ENCODE measurements at places on chromosomes 7 and 10.
A peak's percentile ranks its signal among the peaks of the same experiment; 100 is the strongest.

- no peak for DNase-seq
Measured at GRCh38 chr10:79025199-79025832, 43.5 kb upstream of the ZMIZ1 start.

DNA sequence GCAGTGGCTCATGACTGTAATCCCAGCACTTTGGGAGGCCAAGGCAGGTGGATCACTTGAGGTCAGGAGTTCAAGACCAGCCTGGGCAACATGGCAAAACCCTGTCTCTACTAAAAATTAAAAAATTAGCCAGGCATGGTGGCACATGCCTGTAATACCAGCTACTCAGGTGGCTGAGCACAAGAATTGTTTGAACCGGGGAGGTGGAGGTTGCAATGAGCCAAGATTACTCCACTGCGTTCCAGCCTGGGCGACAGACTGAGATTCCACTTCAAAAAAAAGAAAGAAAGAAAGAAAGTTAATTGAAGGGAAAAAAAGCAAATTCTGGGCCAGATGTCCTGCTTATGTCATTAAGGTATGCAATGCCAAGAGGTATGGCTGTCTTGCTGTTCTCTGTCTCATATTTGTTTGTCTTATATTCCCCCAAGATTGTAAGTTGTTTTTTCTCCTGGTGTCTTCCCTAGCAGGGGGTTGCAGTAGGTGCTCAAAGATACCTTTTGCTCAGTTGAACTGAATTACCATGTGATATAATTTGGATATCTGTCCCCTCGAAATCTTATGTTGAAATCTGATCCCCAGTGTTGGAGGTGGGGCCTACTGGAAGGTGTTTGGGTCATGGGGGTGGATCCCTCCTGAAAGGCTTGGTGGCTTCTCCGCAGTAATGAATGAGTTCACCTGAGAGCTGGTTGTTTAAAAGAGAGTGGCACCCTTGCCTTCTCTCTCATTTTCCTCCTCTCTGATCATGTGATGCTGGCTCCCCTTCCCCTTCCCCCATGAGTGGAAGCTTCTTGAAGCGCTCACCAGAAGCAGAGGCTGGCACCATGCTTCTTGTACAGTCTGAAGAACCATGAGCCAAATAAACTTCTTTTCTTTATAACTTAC lies 60.9 kb downstream of the MYOF start:
- no peak for DNase-seq

- DNase-seq = no peak
Measured at GRCh38 chr7:158973941-158974785, 117.8 kb downstream of the DYNC2I1 start.

DNA sequence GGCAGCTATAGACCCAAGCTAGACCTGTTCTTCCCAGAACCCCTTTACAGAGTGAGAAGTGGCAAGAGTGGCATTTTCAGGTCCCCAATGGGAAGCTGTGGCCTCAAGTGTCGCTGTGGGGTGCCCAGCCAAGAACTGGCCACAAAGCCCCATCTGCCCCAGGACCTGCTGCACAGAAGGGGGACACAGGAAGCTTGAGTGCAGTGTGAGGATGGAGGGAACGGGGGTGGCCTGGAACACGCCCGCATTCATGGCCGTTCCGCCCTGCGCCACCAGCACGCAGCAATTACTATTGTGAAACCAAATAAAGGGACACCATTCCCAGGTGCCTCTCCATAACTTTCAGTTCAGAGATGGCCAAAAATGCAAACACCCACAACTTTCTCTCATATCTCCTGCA lies 237.6 kb upstream of the TCERG1L start:
- no peak for DNase-seq

DNA sequence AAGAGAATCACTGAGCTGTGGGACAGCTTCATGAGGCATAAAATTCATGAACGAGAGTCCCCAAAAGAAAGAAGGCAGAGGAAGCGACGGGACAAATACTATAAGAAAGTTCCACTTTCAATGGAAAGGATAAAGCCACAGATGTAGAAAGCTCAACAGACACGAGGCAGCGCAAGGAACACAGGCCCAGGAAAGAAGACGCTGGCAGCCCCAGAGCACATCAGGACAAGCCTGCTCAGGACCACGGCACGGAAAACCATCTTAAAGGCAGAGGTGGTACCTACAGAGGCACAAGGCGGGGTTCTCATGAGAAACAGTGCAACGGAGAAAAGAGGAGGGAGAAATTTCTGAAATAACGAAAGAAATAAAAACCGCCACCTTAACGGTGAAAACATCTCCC lies 273.4 kb downstream of the MAD1L1 start:
- DNase-seq = no peak

DNA sequence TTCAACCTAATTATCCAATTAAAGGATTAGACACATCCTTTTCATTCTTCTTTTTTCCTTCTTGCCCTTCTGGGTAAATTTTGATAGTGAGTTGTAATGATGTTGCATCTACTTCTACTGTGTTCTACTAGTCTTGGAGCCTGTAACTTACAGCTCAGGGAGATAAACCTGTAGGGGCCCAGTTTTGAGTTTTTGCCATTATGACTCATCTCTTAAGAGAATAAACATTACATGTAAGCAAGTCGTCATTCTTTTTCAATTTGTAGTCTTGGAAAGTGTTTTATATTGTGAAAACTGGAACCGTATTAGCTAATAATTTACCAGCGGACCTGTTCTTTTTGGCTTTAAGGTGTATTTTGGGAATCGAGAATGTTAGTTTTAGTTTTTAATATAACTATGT lies 89.7 kb upstream of the RPA3 start:
- DNase-seq = peak; percentile 26

- no peak for DNase-seq
Measured at GRCh38 chr10:18501198-18501597, 150.2 kb downstream of the NSUN6 start.

GRCh38 chr7:134179036-134180011 lies 52.2 kb downstream of the LRGUK start:
- DNase-seq = no peak

DNA sequence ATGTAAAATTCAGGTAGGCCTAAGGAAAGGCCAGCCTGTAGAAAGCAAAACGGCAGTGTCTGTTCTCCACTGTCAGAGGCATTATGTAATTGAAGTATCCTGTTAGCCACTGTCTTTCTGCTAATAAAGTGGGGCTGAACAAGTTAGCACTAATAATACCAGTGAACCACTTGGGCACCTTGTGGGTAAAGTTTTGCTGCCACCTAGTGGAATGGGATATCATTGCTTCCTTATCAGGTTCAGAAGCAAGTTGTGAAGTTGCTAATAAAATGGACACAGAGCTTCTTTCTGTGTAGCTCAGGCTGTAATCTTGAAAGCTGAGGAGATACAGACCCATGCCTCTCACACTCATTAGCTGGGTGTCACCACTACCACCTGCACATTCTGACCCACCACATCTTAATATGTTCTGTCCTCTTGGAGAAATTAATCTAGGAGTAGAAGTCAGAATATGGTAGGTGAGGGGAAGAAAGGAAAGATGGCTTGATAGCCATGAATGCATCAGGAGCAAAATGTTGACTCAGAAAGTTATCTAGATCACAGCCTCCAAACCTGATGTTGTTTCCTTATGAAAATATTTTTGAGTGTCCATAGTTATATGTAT lies 175.1 kb downstream of the SEPTIN7 start:
- DNase-seq = peak; percentile 86

DNA sequence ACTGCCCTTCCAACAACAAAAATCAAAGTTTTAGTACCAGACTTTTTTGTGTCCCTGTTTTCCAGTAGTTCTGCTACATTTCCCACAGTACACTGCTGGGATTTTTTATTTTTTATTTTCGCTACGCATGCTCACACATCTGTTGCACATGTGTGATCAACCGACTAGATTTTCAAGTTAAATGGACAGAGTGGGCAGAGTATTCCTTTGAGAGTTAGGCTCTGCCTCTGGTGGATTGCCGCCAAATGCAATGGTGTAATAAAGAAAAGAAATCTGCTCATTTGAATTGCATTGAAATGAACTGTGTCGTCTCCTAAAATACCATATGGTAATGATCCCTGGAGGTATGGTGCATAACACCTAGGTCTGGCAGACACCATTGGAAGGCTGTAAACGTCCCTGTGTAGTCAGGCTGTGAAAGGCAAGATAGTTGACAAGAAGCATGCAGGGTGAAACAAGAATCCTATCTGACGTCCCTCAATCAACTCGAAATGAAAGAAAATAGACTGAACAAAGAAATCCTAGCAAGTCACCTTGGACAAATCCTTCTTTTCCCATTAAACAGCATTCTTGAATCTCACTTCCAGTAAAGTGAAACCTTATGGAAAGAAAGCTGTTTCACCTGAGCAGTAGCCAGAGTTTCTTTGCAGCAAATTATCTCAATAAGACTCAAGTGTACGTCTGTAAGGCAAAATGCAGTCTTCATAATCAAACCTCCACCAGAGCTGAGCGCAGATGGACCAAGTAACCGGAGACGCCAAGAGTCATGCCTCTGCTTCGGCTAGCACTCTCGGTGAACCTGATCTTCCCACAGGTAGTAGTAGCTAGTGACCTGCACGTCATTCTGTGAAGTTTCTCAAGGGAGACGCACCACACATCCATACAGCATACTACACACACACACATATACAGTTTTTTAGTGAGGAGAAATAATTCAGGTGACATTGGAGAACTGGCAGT lies 357.3 kb downstream of the CRPPA start:
- DNase-seq = no peak

DNA sequence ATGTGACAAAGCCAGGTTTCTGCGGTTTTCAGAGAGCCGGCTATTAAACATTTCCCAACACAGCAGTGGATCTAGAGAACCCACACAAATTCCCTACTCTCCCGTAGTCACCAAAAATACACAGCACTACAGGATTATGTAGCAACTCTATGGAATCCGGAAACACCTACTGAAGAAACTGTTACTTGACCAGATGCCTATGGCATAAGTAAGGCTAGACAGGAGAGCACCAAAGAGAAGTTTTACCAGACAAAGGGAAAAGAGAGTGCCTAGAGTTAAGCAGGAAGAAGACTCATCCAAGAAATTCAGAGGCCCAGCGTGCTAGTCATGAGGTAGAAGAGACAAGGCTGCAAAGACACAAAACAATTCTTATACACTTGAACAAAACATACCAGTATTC lies 321.1 kb downstream of the PARD3 start:
- no peak for DNase-seq

- no peak for DNase-seq
Measured at GRCh38 chr7:70637726-70638125, 494.2 kb upstream of the GALNT17 start.

DNA sequence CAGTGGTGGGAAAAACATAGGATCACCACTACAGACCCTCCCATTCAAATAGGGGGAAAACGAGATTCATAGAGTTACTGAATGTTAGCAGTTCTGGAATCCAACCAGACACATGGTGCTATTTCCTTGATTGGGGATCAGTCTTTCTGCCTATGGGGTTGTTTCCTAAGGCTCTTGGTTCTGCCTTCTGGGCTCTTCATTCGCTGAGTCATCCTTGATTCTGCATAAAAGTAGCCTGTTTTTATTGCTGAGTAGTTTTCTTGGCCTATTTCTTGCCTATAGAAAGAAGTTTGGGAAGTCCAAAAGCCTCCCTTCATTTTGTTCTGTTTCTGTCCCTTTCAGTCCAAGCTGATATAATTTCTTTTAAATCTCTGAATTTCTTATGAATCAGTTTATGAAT lies 99.3 kb upstream of the OIT3 start:
- no peak for DNase-seq

DNA sequence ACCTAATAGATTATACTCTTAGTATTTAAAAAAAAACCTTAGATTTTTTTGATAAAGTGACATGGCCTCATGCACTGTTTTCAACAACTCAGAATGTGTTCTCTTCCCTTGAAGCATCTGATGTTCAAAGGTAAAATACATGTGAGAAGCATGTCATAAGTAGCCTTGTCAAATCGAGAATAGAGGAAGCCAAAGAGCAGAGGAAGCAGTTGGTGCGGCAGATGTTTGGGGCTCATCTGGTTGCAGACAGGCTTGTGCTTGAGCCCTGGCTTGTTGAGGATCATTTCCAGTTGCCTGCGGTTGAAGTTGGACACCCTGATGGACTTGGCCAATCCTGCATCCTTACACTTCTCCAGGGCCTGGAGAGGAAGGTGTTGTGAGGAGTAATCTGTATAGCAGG lies 59.2 kb downstream of the AKR1E2 start:
- no peak for DNase-seq

DNA sequence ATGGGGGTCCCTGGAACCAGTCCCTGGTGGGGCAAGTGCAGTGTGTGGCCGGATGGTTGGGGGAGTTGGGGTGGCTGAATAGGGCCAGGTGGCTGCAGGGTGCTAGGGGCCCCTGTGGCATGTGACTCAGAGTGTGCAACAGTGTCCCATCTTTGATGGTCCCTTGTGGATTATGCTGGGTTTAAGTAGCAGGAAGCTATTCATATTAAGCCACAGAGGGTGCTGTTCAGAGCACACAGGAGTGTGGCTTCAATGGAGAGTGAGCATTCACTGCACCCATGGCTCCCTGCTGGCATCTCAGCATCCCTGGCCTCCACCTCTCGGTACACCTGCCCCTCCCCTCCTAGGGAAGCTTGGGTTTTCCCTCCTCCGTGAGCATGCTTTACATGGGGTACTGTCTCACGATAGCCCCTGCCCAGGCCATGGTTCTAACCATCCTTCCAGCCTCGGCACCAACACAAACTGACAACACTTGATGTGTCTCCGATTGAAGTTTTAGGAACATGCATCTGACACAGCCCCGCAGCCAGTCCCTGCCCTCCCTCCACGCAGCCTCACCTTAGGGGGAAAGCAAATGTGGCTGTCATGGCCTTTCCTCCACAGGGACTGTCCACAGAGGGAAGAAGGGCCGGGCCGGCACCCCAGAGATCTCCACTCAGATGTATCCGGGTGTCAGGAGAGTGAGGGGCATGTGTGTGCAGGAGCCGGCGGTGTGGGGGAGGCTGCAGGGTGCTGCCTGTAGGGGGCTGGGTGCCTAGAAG lies 30.4 kb upstream of the PPIF start:
- DNase-seq = no peak

DNA sequence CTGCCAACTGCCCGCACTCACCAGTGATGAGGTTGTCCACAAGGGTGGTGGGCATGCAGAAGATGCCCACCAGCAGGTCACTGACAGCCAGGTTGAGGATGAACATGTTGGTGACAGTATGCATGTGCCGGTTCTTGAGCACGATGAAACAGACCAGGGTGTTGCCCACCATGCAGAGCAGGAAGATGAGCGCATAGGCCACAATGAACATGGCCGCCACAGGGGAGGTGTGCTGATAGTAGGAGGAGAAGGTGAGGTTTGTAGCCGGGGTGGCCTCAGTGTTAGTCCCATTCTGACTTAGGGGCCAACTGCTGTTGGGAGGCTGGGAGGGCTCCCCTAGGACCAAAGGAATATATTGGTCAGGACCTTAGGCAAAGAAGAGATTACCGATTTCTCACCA lies 17.7 kb downstream of the NPFFR1 start:
- DNase-seq = no peak

- DNase-seq = no peak
Measured at GRCh38 chr10:101968940-101969321, 87.0 kb downstream of the ARMH3 start.

DNA sequence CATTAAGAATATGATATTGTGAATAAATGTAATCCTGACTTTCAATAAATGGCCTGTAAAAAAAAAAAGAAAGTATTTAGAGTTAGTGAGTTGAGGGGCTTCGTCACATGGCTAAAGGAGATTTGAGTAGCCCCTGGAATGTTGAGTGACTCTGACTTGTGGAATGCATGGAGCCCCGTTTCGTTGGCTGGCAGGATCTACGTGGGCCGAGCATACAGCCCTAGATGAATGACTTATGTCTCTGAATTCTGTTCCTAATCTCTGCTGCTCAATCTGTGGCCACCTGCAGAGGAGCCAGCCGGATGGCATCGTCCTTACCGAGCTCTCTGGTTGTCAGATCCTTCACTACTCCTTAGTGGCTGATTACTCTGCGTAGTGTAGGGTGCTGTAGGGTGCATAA lies 155.7 kb downstream of the MGMT start:
- no peak for DNase-seq
